Activated B cell treated with CpG ODN at 0.5 μM for 24 hours (primary cell): ENCODE measurements at places on chromosomes 5 and 9.

GRCh38 chr5:35354751-35355150 lies 124.5 kb upstream of the PRLR start:
- no peak overlapping the region for H3K27ac ChIP-seq
- H3K4me1 ChIP-seq, result no peaks in the 10 kb centered on the region
- DNase-seq, result no peak

GRCh38 chr9:94921092-94921471 lies 194.6 kb downstream of the AOPEP start:
- H3K4me1 ChIP-seq, result peaks cover 3% of the 10 kb centered on the region
- peaks cover 16% of the 10 kb centered on the region for H3K36me3 ChIP-seq
- H3K4me3 ChIP-seq, result no peak overlapping the region
- no peak for DNase-seq

DNA sequence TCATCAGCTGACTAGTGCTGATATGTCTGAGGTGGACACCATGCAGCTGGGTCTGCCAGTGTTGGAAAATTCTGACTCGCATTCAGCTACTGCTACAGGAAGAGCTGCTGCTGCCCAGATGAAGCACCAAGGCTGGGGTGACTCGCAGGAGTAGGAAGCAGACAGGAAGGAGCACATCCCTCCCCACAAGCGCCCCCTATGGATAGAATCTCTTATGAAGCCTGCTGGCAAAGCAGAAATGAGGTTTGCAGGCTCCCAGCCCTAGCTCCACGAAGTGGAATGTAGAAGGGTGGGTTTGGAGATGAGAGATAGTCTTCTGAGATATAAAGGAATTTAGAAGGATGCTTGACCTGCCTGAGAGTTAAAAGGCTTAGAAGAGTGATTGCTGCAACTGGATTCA lies 443.0 kb downstream of the ACTL7B start:
- peaks cover 3% of the 10 kb centered on the region for H3K27me3 ChIP-seq
- no peaks in the 10 kb centered on the region for H3K36me3 ChIP-seq
- H3K4me3 ChIP-seq, result no peak overlapping the region
- no peaks in the 10 kb centered on the region for H3K4me1 ChIP-seq
- DNase-seq, result no peak

DNA sequence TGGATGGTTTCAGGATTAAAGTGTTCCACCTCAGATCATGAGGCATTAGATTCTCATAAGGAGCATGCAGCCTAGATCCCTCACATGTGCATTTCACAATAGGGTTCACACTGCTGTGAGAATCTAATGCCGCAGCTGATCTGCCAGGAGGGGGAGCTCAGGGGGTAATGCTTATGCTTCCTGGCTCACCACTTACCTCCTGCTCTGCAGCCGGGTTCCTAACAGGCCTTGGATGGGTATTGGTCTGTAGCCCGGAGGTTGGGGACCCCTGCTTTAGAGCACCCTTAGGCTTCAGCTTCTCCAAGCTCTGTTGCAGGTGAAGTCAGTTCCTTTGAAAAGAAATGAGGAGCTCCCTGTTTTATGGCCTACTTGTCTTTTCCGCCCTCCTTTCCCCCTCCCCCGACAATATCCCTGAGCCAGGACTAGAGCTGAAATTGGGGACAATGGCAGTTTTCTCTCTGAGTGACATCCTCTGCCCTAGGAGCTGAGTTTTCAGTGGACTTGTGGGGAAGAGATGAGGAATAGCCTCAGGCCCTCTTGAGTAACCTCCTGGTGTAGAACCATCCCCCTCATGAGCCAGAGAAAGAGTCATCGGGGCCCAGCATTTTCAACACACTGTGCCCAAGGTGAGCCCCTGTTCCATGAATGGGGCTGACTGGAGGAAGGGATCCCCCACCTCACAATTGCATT lies 16.2 kb upstream of the MAT2B start:
- no peaks in the 10 kb centered on the region for H3K36me3 ChIP-seq
- DNase-seq, result no peak
- H3K4me1 ChIP-seq, result no peaks in the 10 kb centered on the region
- H3K27me3 ChIP-seq, result no peaks in the 10 kb centered on the region
- H3K27ac ChIP-seq, result no peak overlapping the region

DNA sequence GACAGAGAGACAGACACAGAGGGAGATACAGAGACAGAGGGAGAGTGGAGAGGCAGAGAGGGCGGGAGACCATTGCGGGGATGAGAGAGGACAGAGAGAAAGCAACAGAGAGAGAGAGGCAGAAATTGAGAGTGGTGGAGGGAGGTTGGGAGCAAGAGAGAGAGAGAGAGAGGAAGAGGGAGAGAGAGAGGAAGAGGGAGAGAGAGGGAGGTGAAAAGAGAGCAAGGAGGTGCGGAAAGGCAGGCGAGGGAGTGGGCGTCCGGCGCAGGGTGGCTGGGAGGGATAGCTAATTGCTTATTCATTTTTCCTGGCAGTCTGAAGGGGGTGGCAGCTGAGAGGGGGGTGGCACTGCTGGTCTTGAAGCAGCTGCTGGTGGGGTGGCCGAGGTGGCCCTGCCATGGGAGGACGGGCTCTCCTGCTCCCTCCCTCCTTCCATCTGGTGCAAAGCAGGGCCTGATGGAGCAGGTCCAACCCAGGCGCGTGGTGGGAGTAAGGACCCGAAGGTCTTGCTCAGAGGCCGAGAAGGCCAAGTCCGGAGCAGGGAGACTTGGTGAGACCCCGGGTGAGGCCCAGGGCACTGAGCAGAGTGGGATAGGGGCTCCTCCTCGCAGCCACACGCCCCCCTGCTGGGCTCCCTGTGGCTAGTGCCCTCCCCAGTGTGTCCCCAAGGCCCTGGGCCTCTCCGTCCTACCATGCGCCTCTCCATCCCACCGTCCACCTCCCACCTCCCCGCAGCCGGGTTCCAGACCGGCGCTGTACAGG lies 25.3 kb upstream of the RNU6ATAC start:
- DNase-seq, result no peak
- peaks cover 11% of the 10 kb centered on the region for H3K4me1 ChIP-seq
- no peaks in the 10 kb centered on the region for H3K36me3 ChIP-seq
- H3K4me3 ChIP-seq, result no peak overlapping the region
- peaks cover 11% of the 10 kb centered on the region for H3K27me3 ChIP-seq

- DNase-seq, result peak; percentile 90
- no peaks in the 10 kb centered on the region for H3K27me3 ChIP-seq
- H3K4me1 ChIP-seq, result peaks cover 23% of the 10 kb centered on the region
- peak within 1 kb of the TSS; percentile 91 for H3K27ac ChIP-seq
- H3K36me3 ChIP-seq, result peaks cover 25% of the 10 kb centered on the region
- H3K4me3 ChIP-seq, result peak within 1 kb of the TSS; percentile 95
Observed at GRCh38 chr5:34007621-34008600, at the start of gene AMACR. Gene AMACR (minus strand): TSS chr5:34008050. CDS start chr5:34008019, 31 bp downstream.

DNA sequence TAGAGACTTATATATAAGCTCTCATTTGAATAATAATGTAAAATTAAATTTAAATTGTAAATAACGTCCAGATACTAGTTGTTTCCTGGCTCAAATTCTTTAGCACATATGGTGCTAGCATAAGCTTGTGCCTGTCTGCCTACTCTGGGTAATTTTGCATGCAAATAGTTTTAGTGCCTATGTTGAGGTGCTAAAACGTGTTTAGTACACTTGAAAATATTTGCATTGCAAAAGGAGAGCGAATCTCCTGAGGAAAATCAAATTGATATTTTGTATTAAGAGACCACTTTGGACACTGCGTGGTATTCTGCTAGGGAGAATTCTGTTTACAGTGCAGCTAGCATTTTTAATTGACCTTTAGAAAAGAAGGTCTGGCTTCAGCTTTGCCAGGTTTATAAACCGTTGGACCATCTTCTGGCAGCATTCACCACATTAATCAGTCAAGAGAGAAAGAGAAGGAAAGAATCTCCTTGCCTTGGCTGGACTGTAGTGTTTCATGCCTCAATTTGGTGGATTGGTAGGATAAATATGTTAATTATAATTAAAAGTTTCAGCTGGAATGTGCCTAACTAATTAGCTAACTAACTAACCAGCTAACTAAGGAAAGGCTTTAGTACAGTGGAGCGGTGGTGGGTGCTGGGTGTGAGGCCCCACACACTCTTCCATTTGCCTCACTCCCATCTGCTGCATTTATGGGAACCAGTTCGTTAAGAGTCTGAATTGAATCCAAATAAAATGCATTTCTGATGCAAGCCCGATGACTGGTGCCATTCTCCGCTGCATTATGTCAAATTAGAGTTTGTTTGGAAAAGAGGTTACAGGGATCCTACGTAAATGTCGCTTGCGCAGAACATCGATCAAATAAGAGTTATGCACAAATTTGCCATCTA lies 150.1 kb upstream of the MPDZ start:
- no peak for DNase-seq
- no peak overlapping the region for H3K4me3 ChIP-seq
- H3K27me3 ChIP-seq, result no peaks in the 10 kb centered on the region
- no peaks in the 10 kb centered on the region for H3K4me1 ChIP-seq
- H3K36me3 ChIP-seq, result no peaks in the 10 kb centered on the region

GRCh38 chr5:56512313-56512996 lies 279.3 kb upstream of the ANKRD55 start:
- H3K27me3 ChIP-seq, result no peaks in the 10 kb centered on the region
- H3K27ac ChIP-seq, result no peak overlapping the region
- peaks cover 13% of the 10 kb centered on the region for H3K4me1 ChIP-seq
- no peak for DNase-seq
- no peak overlapping the region for H3K4me3 ChIP-seq

GRCh38 chr9:114428466-114428865 lies 40.7 kb upstream of the AKNA start:
- H3K36me3 ChIP-seq, result no peaks in the 10 kb centered on the region
- no peak overlapping the region for H3K27ac ChIP-seq
- H3K4me1 ChIP-seq, result no peaks in the 10 kb centered on the region
- no peak for DNase-seq
- H3K4me3 ChIP-seq, result no peak overlapping the region

GRCh38 chr5:141613344-141613743 lies 5.5 kb downstream of the DIAPH1 start:
- peaks cover 27% of the 10 kb centered on the region for H3K36me3 ChIP-seq
- H3K4me1 ChIP-seq, result peaks cover 81% of the 10 kb centered on the region
- no peaks in the 10 kb centered on the region for H3K27me3 ChIP-seq

- peak overlapping the region; percentile 65 for H3K27ac ChIP-seq
- DNase-seq, result no peak
- peak overlapping the region; percentile 19 for H3K4me3 ChIP-seq
- peaks cover 77% of the 10 kb centered on the region for H3K36me3 ChIP-seq
- H3K4me1 ChIP-seq, result peaks cover 28% of the 10 kb centered on the region
Observed at GRCh38 chr9:75147638-75148037, 59.3 kb downstream of the OSTF1 start.

DNA sequence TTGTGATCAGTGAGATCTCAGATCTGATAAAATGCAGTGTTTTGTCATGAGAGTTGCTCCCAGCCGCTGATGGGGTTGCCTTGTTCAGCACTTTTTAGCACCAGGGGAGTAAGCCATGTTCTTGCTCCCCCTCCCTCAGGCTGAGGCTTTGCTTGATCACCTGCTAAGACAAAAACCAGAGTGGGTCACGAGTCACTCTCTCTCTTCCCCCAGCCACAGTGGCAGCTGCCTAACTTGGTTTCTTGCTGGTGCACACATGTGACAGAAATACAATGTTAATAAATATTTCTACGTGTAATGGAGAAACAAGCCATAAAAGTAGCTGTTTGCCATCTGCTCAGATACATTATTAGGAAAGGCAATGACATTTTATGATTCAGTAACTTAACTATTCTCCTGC lies 212.4 kb upstream of the DMRT1 start:
- peaks cover 4% of the 10 kb centered on the region for H3K4me1 ChIP-seq
- no peak for DNase-seq
- H3K4me3 ChIP-seq, result no peak overlapping the region

- no peak for DNase-seq
- peaks cover 17% of the 10 kb centered on the region for H3K4me1 ChIP-seq
- H3K27me3 ChIP-seq, result peaks cover 2% of the 10 kb centered on the region
- no peak overlapping the region for H3K27ac ChIP-seq
- H3K36me3 ChIP-seq, result no peaks in the 10 kb centered on the region
Observed at GRCh38 chr5:111742177-111742994, 14.6 kb downstream of the NREP start.

GRCh38 chr9:35856206-35856605 lies 14.0 kb downstream of the OR13J1 start:
- no peaks in the 10 kb centered on the region for H3K36me3 ChIP-seq
- no peak overlapping the region for H3K4me3 ChIP-seq
- peaks cover 3% of the 10 kb centered on the region for H3K4me1 ChIP-seq
- no peak for DNase-seq
- H3K27me3 ChIP-seq, result peaks cover 3% of the 10 kb centered on the region

DNA sequence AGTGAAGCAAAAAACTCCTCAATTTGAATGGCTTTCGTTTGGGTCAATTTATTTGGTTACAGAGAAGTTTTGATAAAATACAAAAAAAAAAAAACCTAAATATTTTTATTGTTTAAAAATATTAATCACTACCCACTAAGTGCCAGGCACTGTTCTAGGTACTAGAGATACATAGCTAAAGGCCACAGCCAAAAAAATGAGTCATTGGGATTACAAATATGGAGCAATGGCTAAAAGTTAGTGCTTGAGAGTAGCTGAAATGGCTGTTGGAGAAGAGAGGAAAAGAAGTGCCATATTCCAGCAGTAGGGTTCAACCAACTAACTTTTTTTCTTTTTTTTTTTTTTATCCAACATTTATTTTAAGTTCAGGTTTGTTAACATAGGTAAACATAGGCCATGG lies 130.1 kb upstream of the PTGER4 start:
- H3K27me3 ChIP-seq, result no peaks in the 10 kb centered on the region
- H3K36me3 ChIP-seq, result no peaks in the 10 kb centered on the region
- no peaks in the 10 kb centered on the region for H3K4me1 ChIP-seq
- H3K27ac ChIP-seq, result no peak overlapping the region
- no peak overlapping the region for H3K4me3 ChIP-seq

- H3K27ac ChIP-seq, result no peak overlapping the region
- no peaks in the 10 kb centered on the region for H3K27me3 ChIP-seq
- peaks cover 10% of the 10 kb centered on the region for H3K36me3 ChIP-seq
- DNase-seq, result no peak
- no peak overlapping the region for H3K4me3 ChIP-seq
- H3K4me1 ChIP-seq, result peaks cover 4% of the 10 kb centered on the region
Observed at GRCh38 chr9:112086627-112087026, 88.5 kb downstream of the SUSD1 start.

DNA sequence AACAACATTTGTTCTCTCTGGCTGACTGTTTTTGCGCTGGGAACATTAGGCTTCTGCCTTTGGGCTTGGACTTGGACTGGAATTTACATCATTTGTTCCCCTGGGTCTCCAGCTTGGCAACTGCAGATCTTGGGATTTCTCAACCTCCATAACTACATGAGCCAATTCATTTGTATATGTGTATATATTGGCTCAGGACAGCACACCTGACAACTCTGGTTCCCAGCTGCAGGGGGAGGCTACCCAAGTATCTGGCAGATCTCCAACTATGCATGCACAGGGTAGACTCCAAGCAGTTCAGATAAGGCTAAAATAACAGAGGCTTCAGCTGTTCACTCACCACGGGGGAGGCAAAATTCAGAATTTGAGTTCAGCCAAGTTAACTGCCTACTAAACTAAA lies 31.6 kb upstream of the F2RL1 start:
- no peak for DNase-seq
- no peaks in the 10 kb centered on the region for H3K4me1 ChIP-seq
- H3K4me3 ChIP-seq, result no peak overlapping the region

- no peaks in the 10 kb centered on the region for H3K4me1 ChIP-seq
- H3K27me3 ChIP-seq, result peaks cover 3% of the 10 kb centered on the region
- DNase-seq, result no peak
- no peak overlapping the region for H3K4me3 ChIP-seq
- no peaks in the 10 kb centered on the region for H3K36me3 ChIP-seq
- no peak overlapping the region for H3K27ac ChIP-seq
Observed at GRCh38 chr9:84772511-84772910, 103.0 kb downstream of the NTRK2 start.

GRCh38 chr5:95392593-95393182 lies 1.5 kb downstream of the FAM81B start:
- peaks cover 2% of the 10 kb centered on the region for H3K27me3 ChIP-seq
- H3K4me1 ChIP-seq, result no peaks in the 10 kb centered on the region

GRCh38 chr5:174222891-174223290 lies 177.4 kb downstream of the NSG2 start:
- no peak overlapping the region for H3K4me3 ChIP-seq
- H3K36me3 ChIP-seq, result no peaks in the 10 kb centered on the region
- H3K27ac ChIP-seq, result no peak overlapping the region
- DNase-seq, result no peak
